Fibroblast of villous mesenchyme (primary cell): ENCODE measurements at places on chromosomes 12 and 14. TPM values are rescaled to one million over a fixed set of nuclear protein-coding genes. Genes with fewer than 3 reads are reported as not detected.

BTG1 gene
- total RNA-seq, result 4.8 and 5.6 TPM in 2 replicates

PLCZ1 gene
- total RNA-seq, result not detected in 2 replicates

ANKS1B gene
- 0.64 and 0.86 TPM in 2 replicates for total RNA-seq

SLC39A2 gene
- not detected in 2 replicates for total RNA-seq

CCDC196 gene
- not detected in 2 replicates for total RNA-seq

GRCh38 chr14:41280745-41281144 lies 325.9 kb upstream of the LRFN5 start:
- DNase-seq, result peak; percentile 1

DNA sequence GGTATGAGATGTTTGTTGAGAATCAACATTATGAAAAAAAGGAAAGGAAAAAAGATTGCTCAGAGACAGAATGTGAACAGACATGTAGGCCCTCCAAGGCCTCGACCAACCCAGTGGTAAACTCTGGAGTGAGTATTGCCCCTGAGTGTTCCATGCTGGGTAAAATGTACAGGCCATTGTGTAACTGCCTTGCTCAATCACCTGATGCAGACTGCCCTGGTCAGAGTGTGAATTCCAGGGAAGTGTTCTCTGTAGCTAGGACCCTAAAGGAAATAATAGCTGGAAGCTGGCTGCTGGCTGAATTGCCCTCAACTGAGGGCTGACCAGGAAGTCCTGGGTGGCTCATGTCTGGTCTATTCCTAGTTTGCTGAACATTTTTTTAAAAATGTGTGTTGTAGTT lies 1081.4 kb upstream of the LRFN5 start:
- no peak for DNase-seq

DNA sequence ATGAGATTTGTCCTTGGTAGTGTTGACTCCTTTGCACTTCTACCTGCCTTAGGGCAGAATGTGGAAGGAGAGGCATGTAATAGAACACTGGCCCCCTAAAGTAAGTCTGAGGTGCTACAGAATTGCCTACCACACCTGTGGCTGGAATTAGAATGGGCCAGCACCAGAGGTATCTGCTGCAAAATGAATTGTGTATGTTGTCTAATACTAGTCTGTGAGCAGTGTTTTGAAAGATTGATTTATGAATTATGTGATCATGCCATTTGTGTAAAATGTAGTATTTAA lies 5.7 kb upstream of the STYX start:
- no peak for DNase-seq

DNA sequence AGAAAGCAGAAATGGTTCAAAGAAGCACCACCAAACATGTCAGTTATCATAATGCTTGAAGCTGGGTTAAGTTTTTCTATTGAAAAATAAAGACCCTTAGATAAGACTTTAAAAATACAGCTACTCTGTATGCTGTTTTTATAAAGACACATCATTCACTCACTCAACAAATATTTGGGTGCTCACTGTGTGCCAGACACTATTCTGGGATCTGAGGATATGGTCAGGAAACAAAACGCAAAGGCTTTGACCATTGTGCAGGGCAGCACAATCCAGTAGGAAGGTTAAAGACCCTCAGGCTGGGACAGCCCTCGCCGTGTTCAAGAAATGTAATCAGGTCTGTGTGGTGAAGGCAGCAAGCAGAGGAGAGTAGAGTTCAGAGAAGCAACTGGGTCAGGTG lies 38.0 kb upstream of the DPY19L2 start:
- no peak for DNase-seq

DNA sequence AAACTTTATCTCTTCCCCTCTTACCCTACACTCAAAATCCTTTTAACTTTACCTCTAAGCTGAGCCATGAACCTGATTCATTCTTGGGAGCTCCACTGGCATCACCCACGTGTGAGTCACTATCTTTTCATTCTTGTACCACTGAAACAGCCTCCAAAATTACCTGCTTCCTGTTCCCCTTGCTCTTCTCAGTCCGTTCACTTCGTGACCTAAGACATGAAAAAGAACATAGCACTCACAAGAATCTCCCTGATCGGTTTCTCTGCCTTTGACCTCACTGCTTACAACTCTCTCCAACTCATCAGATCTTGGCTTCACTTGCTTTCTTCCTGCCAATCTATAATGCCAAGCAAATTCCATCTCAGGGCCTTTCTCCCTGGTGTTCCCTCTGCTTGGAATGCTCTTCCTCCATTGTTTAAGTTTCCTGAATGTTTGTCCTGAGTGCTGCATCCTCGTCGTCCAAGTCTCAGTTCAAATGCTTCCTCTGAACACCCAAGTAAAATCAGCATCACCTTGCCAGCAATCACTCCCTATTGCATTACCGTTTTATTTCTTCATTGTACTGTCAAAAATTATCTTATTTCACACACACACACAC lies 9.2 kb downstream of the GLIPR1 start:
- no peak for DNase-seq

- no peak for DNase-seq
Observed at GRCh38 chr14:60642270-60643140, 6.8 kb downstream of the SIX1 start.

DNA sequence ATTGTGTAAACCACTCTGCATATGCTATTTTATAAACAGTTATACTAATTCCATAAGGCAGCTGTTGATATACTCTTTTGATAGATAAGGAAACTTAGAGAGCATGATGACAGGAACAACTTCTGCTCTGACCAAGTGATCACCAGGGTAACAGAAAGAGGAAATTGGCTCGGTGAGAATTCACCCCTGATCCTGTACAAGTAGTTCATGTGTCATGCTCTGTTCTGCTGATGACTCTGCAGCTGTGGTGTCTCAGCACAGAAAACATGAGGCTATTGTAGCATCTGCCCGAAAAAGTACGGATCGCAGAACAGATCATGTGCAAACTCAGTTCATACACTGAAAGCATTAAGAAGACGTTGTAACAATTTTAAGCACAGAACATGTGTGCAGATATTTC lies 345.0 kb downstream of the LRIG3 start:
- peak; percentile 77 for DNase-seq

GRCh38 chr14:90536511-90537191 lies 139.8 kb downstream of the CALM1 start:
- DNase-seq, result no peak

- DNase-seq, result no peak
Observed at GRCh38 chr14:90600619-90601018, 203.8 kb downstream of the CALM1 start.

DNA sequence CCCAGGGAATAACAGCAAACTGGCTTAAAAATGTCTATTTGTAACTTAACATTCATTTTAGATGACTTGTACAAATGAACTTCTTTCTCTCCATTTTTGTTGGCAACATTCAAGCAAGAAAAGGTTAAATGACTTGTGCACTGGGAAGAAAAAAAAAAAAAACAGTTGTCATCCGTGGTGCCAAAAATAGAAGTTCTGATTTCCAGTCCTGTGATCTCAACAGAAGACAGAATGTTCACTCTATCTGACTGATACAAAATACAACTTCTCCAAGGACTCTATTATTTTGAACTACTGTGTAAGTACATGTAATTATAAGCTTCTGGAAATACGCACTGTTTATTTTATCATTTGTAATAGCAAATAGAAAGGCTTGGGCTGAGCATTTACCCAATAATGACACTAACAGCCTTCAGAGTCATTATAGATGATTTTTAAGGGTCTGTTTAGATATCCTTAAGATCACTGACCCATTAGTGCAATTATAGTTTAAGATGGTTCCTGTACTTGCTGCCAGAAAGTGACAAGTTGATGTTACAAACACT lies 59.9 kb downstream of the LIN7A start:
- no peak for DNase-seq

GRCh38 chr12:81337886-81338285 lies 260.0 kb downstream of the ACSS3 start:
- DNase-seq, result no peak

DNA sequence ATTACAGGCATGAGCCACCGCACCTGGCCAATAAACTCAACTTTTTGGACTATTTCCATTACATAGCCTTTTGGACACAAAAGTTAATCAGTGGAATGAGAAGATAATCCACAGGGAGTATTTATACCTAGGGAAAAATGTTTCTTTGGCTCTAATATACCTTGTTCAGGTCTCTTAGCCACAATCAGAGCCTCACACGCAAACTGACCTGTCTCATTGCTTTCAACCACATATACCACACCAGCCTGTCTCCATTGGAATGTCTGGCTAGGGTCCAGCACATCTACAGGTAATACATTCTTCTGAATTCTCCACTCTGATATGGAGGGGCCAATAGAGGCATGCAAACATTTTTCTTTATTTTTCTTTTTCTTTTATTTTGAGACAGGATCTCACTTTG lies 3.8 kb upstream of the RBMS2 start:
- no peak for DNase-seq

DNA sequence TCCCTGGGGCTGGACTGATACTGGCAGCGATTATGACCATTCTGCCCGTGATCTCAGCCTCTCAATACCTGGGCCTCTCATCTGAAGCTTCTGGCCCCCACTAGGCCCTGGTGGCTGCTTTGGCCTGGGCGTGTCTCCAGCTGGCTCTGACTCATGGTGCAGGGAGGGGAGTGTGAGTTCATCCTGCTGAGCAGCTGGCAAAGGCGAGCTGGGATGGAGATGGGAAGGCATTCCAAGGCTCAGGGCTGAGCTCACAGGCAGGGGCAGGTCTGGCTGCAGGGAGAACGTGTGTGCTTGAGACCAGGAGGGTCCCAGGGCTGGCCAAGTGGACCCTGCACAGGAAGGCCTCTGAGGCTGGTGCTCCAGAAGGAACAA lies 221.8 kb downstream of the TMEM121 start:
- DNase-seq, result no peak

GRCh38 chr12:25906651-25907340 lies 51.7 kb upstream of the RASSF8 start:
- DNase-seq, result no peak

GRCh38 chr12:13208533-13209435 lies 12.3 kb downstream of the EMP1 start:
- peak; percentile 63 for DNase-seq

DNA sequence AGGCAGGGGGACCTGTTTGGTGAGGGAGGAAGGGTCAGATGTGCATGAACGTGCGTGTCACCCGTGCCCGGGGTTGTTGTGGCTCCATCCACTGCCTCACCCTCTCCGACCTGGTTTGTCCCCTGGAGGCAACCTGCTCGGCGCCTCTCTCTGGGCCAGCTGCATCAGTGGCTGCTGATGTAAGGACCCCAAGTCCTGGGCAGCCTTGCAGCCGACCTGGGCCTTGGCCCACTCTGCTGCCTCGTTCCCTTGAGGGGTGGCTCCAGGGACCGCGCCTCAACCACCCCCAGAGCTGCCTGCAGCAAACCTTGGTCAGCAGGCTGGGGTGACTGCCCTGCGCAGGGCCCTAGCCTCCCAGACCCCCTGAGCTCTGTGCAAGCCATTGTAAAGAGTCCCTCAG lies 351.7 kb downstream of the TMEM121 start:
- no peak for DNase-seq

DNA sequence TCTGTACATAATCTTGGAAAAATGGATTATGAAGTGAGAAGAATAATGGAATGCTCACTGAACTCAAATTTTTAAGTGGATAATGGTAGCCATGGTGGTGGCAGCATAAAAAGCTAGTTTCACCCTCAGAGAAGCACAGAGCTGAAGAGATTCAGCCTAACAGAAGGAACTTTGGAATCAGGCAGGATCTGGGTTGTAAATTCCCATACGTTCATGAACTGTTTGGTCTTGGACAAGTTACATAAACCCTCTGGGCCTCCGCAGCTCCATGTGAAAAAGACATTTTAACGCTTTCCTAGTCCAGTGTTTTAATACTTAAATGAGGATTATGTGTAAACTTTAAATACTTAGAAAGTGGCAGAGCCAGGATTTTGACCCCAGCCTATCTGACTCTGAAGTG lies 26.6 kb downstream of the JKAMP start:
- no peak for DNase-seq

- peak; percentile 70 for DNase-seq
Observed at GRCh38 chr14:50452979-50453705, 56.5 kb upstream of the CDKL1 start.

GRCh38 chr12:31961137-31961536 lies 1.9 kb downstream of the RESF1 start:
- no peak for DNase-seq

- DNase-seq, result no peak
Observed at GRCh38 chr12:42660968-42661937, 71.7 kb upstream of the PRICKLE1 start.

DNA sequence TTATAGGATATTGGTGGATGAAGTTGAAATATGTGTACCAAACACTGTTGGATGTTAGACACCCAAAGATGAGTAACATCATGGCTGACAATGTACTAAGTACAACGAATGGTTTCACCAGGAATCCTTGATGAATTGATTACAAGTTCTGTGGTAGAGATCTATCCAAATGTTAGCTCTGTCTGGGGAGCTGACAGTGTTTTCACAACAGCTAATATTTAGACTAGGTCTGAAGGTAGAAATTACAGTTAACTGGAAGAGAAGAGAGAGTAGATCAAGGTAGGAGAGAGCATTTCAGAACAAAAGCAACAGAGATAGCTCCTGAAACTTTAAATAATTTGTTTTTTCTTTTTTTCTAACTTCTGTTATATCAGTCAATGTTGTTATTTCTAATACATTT lies 44.9 kb downstream of the DERA start:
- no peak for DNase-seq
